Suppressor macrophage (primary cell): ENCODE measurements at places on chromosomes 6 and 20.

- peak; percentile 66 for DNase-seq
These were observed 84.1 kb downstream of the TNFAIP3 start for GRCh38 chr6:137951064-137951597.

DNA sequence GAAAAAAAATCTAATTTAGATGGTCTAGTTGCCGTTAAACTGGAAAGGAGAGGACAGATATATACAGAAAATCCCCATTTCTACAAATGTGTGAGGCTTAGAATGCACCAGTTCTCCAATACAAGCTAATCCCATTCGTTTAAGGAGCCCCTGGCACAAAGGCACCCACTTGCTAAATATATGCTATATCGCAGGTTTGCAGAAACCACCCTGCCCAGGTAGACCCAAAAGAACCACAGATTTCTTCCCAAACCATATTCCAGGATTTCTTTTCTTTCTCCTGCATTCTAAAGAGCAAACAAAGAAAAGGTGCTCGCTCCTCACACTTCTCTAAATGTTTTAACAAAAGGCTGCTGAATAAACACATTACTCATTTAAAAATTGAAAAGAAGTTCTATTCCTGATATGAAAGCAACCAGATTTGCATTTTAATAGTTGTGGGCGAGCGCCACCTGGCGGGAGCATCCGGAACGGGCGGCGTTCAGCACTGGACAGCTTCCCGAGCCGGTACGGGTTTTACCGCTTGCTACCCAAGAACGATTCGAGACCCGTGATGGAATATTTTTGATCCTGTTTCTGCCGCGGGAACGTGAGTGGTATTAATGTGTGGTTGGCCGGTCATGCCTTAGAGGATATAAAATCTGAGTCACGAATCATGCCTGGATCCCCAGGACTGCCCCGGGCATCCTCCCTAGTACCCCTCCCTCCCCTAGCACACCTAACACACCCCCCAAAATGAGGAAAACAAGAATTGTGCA lies 2.1 kb downstream of the PTPRT start:
- peak; percentile 78 for DNase-seq

GRCh38 chr6:119426619-119427018 lies 77.1 kb upstream of the MAN1A1 start:
- DNase-seq, result no peak

GRCh38 chr6:5398530-5398929 lies 137.2 kb downstream of the FARS2 start:
- DNase-seq, result peak; percentile 76

DNA sequence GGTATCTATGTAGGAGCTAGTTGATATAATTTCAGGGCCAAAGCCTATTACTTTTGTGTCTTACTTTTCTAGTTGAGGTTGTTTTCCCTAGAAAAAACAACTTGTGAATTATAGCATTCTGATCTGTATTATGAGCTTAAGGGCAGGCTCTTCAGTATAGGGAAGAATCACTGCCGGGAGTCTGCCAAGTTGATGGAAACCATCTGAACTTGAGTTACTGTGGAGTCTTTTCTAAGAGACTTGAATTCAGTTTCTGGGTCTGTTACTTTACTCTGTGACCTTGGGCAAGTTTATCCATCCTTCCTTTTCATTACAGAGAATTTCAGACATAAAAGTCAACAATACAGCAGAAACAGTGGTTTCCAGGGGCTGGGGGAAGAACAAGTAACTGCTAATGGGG lies 2.1 kb upstream of the CASS4 start:
- DNase-seq, result no peak

DNA sequence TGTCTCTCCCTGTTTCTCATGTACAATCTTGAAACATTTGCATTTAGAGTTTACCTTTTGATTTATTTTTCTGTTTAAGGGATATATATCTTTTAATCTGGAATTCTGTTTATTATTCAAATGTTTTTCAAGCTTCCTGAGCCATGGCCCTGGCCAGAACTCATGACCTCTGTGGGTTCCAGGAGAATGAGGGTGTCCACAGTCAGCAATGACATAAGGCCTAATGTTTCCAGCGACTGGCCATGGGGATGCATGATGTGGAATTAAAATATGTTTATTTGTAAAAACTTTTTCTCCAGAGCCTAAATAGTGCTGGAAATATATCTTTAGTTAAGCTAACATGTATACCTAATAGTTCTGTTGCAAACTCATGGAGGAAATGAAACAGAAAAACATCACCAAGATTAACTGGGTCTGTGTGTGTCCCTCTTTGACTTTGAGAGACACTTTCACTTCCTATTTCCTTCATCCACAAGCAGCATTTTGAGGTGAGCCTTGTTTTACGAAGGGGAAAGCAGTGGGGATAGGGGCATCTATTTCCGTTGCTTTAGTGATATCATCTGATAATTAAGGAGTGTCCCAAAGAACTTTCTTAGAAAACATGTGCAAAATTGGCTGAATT lies 87.6 kb downstream of the SMOC2 start:
- DNase-seq, result no peak

DNA sequence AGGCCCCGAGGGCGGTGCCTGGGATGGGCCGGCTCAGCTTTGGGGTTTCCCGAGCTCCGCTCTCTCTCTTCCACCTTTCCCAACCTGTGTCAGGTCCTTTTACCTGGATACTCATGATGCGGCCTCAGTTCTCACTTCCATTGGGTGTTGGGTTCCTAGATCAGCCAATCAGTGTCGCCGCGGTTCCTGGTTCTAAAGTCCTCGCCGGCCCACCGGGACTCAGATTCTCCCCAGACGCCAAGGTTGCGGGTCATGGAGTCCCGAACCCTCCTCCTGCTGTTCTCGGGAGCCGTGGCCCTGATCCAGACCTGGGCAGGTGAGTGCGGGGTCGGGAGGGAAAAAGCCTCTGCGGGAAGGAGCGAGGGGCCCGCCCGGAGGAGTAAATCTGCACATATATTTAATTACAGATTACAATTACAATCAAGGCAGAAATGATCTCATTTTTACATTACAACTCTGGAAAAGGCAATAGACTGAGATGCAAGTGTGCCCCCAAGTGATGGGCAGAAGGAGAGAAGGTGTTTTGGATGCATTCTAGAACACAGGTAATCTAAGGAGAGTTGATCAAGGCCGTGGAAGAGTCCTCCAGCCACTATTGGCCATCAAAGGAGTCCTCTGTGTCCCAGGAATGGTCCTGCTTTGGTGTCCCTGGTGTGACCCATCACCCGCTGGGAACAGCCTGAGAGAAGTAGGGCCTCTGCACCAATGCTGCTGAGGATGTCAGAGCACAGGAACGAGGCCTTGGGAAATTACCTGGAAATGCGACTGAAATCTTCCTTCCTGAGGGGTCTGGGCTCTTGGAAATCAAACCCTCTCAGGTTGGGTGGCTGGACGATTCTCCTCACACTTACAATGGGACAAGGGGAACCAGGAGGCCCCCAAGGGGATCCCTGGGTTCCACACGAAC lies 34.7 kb upstream of the MICB start:
- DNase-seq, result peak; percentile 88

DNA sequence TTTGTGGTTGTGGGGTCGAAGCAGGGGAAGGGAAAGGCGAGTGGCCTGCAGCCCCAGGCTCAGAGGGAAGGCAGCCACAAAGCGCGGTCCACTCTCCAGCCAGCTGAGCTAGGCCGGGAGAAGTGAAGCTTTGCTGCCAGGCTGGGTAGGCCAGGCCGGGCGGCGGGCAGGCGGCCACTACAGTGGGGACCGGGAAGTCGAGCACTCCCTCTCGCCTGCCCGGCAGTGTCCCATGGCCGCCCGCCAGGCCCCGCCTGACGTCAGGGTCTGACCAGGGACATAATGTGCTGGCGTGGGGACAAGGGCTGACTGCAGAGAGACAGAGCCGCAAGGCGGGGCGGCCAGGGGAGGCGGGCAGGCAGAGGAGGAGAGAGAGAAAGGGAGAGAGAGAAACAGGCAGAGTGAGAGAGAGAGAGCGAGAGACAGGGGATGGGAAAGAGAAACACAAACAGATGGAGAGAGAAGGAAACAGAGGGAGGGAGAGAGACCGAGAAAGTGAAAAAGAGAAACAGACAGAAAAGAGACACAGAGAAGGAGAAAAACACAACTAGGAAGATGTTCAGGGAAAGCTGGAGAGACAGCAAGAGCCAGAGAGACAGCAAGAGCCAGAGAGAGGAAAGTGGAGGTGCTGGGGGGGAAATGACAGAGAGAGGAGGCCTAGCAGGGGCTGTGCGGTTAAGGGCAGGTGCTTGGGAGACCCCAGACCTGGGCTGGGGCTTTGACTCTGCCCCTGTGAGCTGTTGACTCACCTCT lies 94.5 kb upstream of the PTPN1 start:
- DNase-seq, result no peak

DNA sequence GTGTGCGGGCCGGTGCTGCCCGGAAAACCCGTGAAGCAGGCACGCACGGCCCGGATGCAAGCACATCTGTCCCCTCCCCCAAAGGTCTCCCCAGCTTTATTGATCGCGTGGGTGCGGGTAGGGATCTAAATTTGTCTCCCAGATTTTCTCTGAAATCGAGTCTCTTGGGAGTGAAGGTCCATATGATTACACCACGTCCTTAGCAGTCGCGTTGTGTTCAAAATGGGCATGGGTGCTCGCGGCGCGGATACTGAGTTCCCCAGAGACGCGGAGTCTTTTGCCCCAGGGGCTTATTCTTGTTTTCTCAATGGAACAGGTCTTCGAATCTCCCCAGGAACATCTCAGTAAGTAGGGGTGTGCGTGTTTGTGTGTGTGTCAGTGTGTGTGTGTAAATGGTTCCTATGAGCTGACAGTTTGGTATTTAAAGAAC lies 2.8 kb upstream of the ZNF292 start:
- peak; percentile 12 for DNase-seq

GRCh38 chr6:296151-297122 lies 4.2 kb downstream of the DUSP22 start:
- peak; percentile 66 for DNase-seq

DNA sequence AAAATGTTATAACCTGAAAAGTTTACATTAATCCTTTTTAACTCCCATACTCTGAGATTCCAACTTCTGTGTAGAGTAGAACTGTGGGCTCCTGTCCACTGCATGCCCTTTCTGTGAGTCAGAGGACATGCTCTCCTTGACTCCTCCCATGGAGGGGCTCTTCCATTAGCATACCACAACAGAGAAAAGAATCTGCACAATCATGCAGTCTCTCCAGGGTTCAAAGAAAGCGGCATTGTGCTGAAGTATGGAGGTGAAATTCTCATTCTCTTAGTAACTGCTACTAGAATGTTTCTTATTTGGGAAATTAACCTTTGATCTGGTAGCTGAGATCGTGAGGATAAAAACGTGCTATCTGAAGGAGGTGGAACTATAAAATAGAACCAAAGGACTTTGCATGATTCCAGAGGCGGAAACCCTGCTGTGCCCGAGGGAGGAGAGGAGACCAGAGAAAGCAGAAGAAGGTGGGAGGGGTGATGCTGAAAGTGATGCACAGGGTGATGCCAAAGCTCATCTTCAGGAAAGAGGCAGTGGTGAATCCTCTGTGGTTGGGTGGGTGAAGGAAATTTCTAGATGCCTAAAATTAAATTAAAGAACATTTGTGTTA lies 202.2 kb upstream of the PCSK2 start:
- DNase-seq, result no peak

DNA sequence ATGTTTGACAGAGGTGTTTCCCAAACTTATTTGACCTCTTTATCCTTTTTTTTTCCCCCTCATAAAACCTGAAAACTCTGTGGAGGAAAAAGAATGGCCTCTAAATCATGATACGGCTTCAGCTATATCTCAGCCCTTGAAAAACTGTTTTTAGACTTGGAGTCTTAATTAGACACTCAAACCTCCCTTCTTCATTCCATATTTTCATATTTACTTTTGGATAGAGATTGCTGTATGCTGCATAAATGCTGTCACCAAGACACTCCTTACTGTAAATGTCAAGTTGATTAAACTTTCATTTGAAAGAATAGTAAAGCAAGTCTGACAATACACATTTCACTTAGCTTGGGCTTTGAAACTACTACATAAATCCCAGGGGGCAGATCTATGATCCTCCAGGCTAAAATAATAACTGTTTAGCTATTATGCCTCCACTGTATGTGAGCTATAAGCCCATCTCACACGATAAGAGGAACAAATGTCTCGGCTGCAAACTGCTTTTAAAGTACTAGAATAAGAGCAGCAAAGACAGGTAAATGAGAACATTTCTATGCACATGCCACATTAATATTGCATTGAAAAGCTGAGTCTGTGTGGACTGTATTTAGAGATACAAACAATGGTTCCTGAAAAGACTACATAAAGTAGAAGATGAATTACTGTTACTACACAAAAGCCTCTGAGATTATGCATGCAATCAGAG lies 141.3 kb upstream of the HMGN3 start:
- no peak for DNase-seq
